Stimulated activated CD4-positive, alpha-beta T cell treated with anti-CD3 and anti-CD28 coated beads, Interleukin-12 subunit alpha, Interleukin-12 subunit beta, amount 100 ng/mL, for 24 hours (primary cell): ENCODE measurements at places on chromosomes 12 and 14.

- no peak for DNase-seq
These were observed 119.8 kb downstream of the SRGAP1 start for GRCh38 chr12:63964301-63964700.

- no peak for DNase-seq
These were observed 4.6 kb downstream of the SIX1 start for GRCh38 chr14:60644666-60645065.

- no peak for DNase-seq
These were observed 343 bp upstream of the NOVA1 start for GRCh38 chr14:26598081-26598671.

DNA sequence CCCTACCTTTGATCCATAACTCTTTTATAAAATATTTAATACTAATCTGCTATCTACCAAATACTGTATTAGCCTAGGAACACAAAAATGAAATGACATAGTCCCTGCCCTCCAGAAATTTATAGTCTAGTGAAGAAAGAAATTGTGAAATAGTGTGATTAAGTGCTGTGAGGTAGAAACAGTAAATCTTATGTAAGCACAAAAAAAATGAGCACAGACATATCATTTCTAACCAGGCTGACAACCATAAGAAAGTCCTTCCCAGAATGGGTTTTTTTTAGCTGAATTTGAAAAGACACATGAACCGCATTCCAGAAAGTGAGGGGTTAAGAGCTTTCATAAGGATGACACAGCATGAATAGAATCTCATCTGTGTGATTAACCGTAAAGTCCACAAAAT lies 145.9 kb downstream of the SOX5 start:
- no peak for DNase-seq

DNA sequence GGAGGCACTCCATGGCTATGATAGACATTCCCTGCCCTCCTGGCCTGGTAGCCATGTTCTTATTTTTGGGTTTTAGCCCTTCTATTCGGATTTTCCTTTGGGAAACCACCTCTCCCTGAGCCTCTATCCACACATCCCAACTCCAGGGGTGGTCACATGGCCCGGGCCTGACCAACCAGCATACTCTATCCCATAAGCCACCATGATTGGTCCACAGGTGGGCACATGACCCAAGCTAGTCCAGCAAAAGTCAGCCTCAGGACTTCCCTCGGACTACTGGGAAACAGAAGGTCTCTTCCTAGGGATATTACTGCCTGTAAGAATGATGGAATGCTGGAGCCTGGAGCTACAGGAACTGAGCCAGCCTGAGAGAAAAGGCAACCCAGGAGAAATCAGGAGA lies 12.5 kb downstream of the PRIMA1 start:
- no peak for DNase-seq

DNA sequence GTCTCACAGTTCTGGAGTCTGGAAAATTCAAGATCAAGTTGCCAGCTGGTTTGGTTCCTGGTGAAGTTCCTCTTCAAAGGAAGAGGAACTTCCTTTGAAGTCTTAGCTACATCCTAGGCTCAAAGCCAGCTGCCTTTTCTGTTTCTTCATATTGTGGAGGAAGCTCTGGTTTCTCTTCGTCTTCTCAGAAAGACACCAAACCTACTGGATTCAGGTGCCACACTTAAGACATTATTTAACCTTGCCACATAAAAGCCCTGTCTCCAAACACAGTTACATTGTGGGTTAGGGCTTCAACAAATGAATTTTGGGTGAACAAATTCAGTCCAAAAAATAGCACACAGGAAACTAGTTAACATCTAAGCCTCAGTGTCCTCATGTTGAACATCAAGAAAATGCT lies 1019.8 kb downstream of the GALC start:
- no peak for DNase-seq

- no peak for DNase-seq
These were observed 332.6 kb upstream of the SFSWAP start for GRCh38 chr12:131378176-131378842.

GRCh38 chr12:106220536-106220935 lies 27.3 kb downstream of the CKAP4 start:
- DNase-seq = no peak

- no peak for DNase-seq
These were observed 60.4 kb downstream of the TMTC3 start for GRCh38 chr12:88202500-88202899.

- no peak for DNase-seq
These were observed 140.5 kb upstream of the LHX5 start for GRCh38 chr12:113612076-113612728.

GRCh38 chr12:26425587-26426260 lies 230.4 kb downstream of the SSPN start:
- DNase-seq = no peak

DNA sequence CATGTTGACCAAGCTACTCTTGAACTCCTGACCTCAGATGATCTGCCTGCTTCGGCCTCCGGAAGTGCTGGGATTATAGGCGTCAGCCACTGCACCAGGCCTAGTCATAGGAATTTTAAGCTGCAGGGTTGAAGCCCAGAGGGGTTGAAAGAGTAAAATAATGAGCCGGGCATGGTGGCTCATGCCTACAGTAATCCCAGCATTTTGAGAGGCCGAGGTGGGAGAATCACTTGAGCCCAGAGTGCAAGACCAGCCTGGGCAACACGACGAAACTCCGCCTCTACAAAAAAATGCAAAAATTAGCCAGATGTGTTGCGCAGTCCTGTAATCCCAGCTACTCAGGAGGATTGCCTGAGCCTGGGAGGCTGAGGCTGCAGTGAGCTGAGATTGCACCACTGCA lies 69.6 kb downstream of the GALNT8 start:
- no peak for DNase-seq

GRCh38 chr14:70330596-70330995 lies 28.9 kb downstream of the COX16 start:
- no peak for DNase-seq

GRCh38 chr12:100823963-100824362 lies 29.4 kb downstream of the ANO4 start:
- no peak for DNase-seq

- DNase-seq = no peak
These were observed 184.4 kb upstream of the ALG10B start for GRCh38 chr12:38132139-38132538.

DNA sequence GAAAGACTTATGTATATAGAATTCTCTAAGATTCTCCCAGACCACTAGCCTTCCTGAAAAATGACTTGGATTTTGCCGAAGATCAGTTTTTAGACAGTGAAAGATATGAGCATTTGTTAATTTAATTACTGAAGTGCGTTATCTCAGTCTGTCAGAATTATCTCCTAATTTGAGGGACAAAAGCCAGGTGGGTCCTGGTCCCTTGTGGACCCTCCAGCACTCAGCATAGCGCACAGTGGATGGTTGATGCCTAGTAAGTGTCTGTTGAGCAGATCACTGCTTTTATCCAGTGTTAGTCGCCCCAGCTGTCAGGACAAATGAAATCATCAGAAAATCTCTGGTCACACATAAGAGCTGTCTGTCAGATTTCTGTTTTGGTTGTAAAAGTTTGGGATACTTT lies 80.4 kb downstream of the EML1 start:
- no peak for DNase-seq

DNA sequence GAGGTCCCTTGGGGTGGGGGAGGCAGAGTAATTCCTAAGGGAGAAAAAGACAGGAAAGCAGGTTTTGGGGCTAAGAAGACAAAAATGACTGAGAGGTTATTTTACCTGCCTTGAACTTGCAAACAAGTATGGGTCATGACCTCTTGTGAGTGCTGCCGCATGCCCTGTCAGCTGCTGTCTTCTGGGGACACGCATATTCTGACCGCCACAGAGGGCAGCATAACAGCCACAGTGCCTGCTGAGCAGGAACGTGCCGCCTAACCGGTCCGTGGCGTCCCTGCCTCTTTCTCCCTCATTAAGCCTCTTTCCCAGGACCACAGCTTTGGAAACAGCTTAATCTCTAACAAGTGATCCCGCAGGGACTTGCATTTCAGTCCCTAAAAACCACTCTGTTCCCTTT lies 51.3 kb upstream of the KCNA1 start:
- no peak for DNase-seq

GRCh38 chr12:57215668-57216013 lies 953 bp upstream of the NXPH4 start:
- DNase-seq = no peak

DNA sequence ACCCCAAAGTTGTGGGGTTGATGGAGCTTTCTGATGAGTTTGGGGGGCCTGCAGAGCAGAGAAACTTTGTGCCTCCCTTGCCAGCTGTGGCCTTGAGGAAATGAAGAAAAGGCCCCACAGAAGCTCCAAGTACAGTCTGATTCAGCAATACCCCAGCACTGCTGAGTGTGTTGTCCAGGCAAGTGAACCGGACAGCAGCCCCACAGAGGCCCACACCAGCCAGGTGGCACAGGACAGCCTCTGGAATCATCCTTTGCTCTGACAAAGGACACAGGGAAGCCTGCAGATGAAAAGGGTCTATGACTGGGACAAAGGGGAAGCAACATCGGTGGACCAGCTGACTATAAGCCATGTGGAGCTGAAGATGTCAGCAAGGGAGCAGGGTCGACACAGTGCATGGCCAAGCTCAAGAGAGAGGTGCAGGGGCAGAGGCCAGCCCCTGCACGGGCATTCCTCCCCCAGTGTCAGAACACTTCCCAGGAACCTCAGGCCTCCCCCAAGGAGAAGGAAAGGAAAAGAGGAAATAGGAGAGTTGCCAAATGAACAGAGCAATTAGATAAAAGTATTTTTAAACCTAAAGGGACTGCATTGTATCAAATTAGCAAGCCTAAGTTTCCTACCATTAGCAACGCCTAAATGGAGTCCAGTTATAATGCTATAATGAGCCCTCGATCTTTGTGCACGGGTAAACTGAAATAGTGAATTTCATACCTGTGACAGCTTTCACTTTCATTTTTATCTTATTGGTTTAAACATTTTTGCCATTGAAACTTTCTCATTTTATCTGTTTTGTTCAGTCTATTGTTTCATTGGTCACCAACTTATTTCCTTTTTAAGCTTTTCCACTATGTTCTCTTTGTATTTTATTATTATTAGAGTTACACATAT lies 46.3 kb upstream of the PTGDR start:
- DNase-seq = no peak

- DNase-seq = no peak
These were observed 51.8 kb upstream of the PRICKLE1 start for GRCh38 chr12:42641221-42641885.

DNA sequence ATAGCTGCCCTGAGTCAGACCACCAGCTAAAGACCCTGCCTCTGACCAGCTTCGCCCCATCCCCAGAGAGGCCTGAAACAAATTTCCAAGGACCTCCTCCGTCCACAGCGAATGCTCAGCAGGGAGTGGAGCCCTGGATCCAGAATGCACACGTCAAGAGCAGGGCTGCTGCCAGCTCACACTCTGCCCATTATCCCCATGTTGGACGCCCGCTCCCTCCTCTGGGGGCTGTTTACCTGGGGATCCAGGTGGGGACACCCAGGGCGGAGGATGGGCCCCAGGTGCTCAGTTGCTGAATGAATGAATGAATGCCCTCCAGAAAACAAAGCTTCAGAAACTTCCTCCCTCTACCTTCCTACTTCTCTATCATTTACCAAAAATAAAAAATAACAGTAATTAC lies 18.1 kb downstream of the BCL11B start:
- DNase-seq = no peak

GRCh38 chr12:68896881-68897540 lies 36.0 kb downstream of the CPM start:
- no peak for DNase-seq

GRCh38 chr14:61076556-61076955 lies 95.5 kb downstream of the SLC38A6 start:
- DNase-seq = no peak
